ENCODE measurements at places on chromosomes 3 and 15.

DNA sequence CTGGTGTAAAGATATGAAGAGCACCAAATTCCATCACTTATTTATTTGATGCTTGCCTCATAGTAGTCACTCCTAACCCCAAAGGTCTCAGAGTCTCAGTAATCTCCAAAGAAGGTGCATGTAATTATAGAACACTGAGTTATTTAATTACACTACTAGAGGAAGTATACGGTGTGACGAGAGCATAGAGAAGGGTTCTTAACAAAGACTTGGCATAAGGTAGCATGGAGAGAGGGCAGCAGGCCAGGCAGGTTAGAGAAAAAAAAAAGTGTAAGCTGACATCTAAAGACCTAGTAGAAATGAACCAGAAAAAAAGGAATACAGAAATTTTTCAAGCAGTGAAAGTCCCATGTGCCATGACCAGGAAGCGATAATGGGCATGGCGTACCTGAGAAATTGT, 213.3 kb upstream of the TGFBR2 start:
- DNase-seq = no peak

- DNase-seq = no peak
Observed at GRCh38 chr3:166275024-166275390, 437.8 kb upstream of the BCHE start.

GRCh38 chr3:152197451-152197850, 71.3 kb upstream of the MBNL1 start:
- DNase-seq = no peak

DNA sequence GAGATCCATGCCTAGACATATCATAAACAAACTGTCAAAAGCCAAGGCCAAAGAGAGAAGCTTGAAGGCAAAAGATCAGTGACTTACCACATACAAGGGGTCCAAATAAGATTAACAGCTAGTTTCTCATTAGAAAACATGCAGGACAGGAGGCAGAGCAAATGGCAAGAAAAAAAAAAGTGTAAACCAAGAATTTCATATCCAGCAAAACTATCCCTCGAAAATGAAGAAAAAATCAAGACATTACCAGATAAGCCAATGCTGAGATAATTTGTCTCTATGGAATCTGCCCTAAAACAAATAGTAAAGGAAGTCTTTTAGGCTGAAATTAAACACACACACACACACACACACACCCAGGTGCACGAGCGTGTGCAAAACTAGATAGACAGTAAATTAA, 99.6 kb upstream of the NSMCE3 start:
- no peak for DNase-seq

- peak; percentile 65 for DNase-seq
Observed at GRCh38 chr15:94229591-94230369, 1.6 kb upstream of the MCTP2 start.

- no peak for DNase-seq
Observed at GRCh38 chr15:97692301-97693015, 268.0 kb upstream of the ARRDC4 start.

- DNase-seq = no peak
Observed at GRCh38 chr3:43338295-43338694, 52.0 kb downstream of the SNRK start.

- DNase-seq = peak; percentile 64
Observed at GRCh38 chr3:101574388-101575112, 570 bp downstream of the PCNP start.

- no peak for DNase-seq
Observed at GRCh38 chr3:130480736-130481135, 36.2 kb upstream of the COL6A6 start.

DNA sequence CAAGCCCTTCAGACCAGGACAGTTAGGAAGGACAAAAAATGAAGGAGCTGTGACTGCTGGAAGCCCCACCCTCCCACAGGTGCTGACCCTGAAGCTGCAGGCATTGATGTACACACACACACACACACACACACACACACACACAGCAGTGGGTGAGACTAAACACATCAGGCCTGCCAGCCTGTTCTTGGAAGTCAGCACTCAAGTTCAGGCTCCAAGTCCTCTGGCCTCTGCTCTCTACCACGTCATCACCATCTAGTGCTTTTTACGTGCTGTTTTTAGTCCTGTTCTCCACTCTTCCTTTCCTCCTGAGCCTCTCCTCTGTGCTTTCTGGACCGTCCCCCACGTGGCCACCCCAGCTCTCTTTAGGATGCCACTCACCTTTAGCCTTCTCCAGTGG, 5.4 kb upstream of the KBTBD12 start:
- DNase-seq = no peak

- DNase-seq = peak; percentile 36
Observed at GRCh38 chr15:72271895-72272212, 500 bp downstream of the PARP6 start.

- DNase-seq = no peak
Observed at GRCh38 chr3:31094048-31094447, 199.6 kb upstream of the GADL1 start.

DNA sequence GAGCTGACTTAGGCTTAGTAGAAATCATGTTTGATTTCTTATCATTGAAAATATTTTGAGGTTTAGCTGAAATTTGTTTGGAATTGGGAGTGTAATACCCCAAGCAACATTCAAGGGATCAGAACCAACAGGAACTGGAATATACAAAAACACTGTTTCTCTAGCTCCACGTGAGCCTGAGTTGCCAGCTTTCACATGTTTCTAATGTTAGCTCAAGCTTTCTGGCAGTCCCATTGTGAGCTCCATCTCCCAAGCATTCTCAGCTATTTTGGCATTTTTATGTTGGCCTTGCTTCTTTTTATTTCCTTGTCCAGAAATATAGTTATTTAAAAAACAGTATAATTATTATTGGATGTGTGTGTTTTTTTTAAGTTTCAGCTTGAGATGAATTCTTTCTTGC, 427.1 kb upstream of the DPH6 start:
- no peak for DNase-seq

- no peak for DNase-seq
Observed at GRCh38 chr15:64507845-64508244, 47.5 kb downstream of the ZNF609 start.

GRCh38 chr15:58274885-58275284, 136.7 kb downstream of the AQP9 start:
- DNase-seq = no peak

DNA sequence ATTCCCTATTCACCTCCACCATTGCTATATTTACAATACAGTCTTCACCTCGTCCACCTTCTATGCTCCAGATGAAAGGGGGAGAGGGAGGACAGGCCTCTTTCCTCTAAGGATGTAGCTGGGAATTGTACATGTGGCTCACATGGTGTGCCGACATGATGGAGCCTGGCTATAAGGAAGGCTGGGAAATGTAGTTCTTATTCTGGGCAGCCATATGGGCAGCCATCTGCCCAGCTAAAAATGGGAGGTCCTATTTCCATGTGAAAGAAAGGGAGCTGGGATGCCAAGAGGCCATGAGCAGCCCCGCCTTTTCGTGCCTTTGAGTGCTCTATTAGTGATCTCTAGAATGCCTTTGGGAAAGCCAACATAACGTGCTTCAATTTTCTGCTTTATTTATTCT, 27.1 kb upstream of the MGLL start:
- no peak for DNase-seq

- DNase-seq = no peak
Observed at GRCh38 chr15:53038655-53038941, 248.5 kb upstream of the ONECUT1 start.

DNA sequence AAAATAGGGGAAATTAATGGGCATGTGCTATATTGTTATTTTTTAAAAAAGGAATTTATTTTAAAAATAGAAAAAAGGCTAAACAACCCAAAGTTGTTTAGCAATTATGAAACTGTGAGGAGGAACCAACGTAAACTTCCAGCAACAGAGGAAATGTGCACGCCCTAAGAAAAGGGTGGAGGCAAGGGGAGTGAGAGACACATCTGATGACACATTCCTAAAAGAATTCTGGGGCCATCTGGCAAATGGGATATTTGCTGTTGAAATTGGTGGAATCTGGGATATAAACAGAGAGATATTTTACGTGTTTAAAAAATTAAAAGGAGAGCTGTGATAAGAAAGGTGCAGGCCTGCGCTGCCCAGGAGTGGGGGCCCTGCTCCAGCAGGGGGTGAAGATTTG, 50.8 kb upstream of the MUC13 start:
- no peak for DNase-seq

GRCh38 chr3:35664460-35664919, 25.2 kb downstream of the ARPP21 start:
- no peak for DNase-seq

- DNase-seq = no peak
Observed at GRCh38 chr3:102394517-102394916, 40.3 kb upstream of the ZPLD1 start.

DNA sequence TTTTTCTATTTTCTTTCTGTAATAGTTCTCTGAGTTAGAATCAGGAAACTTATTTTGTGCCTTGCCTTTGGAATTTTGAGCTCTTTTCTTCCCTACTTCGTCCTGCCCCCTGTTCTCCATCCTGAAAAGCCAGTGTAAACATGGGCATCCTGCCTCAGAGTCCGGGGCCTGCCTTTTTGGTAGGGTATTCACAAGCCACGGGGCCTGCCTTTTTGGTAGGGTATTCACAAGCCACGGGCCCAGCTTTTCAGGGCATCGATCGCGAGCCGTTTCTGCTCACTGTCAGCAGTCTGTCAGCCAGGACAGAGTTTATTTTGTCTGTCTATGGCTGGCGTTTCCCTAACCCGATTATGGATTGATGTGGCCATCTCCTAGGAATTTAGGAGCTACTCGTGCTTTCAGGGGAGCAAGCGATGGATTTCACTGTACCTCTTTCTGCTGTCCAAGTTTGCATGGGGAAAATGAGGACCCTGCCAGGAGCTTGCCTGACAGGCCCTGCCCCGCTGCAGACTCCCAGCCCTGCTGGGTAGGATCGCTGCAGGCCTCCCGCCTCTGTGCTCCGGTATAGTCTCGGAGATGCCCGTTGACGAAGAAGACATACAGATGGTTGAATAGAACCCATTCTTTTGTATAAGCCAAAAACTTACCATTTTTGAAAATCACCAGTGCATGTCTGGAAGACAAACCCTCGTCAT, 12.8 kb downstream of the SYNM start:
- DNase-seq = no peak

GRCh38 chr15:37079726-37080125, 20.6 kb downstream of the MEIS2 start:
- no peak for DNase-seq

DNA sequence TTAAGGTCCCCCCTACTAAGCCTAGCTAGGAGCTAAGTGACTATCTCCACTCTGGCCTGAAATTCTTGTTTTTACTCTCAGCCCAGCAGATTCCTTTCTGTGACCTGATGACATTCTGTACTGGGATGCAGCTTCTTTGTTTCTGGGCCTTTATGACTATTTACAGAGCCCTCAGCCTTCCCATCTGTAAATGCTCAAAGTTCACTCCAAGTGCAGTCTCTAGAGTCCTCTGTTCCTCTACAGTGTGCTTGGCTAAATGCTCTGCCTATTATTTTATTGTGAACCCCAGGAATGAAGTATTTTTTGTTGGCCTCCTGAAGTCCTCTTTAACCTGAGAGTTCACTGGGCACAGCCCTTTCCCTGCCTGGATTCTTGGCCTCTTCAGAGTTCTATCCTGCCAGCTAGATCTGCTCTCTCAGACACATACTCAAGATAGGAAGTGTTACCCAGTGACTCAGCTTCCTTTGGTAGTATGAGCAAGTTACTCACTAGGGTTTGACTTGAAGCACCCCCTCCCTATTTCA, 278.1 kb upstream of the P2RY1 start:
- no peak for DNase-seq

DNA sequence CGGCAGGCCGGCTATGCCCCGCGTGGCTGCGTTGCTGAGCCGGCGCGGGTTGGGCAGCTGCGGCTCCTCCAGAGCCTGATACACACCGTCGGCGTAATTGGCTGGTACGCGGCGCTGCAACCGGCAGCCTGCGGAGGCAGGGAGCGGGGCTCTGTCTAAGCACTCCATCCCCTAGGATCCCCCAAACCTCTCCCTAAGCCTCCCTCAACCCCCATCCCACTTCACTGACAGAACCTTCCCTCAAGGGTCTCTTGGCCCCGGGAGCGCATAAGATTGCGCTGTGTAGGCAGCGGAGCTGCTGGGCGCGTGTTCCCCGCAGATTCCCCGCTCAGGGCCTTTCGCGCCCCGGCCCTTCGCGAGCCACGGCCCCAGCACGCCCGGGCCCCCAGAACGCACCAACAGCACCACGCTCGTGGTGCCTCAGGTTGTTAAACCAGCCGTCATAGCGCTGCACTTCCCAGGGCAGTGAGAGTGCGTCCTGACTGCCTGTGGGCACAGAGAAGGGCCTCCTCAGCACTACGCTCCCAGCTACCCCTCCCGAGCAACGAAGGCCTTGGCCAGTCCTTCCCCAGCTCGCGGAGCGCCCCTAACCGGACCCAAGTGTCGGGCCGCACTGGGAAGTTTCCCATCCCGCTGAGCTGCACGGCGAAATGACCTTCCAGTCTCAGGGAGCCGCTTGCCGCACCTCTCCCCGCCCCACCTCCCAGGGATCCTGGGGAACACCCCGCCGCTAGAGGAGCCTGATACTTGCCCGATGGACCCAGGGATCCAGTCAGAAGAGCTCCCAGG, 1.2 kb downstream of the DUOX2 start:
- no peak for DNase-seq

GRCh38 chr3:14976317-14976716, 28.9 kb downstream of the NR2C2 start:
- no peak for DNase-seq
